Epithelial cell of esophagus (primary cell): ENCODE measurements at places on chromosomes 2 and 18.

- no peak for DNase-seq
Measured at GRCh38 chr2:171316755-171317337, 116.9 kb downstream of the METTL8 start.

GRCh38 chr2:118803012-118803411, 44.4 kb downstream of the EN1 start:
- no peak for DNase-seq

GRCh38 chr18:74544898-74545297, 10.6 kb downstream of the CNDP1 start:
- no peak for DNase-seq

- DNase-seq, result peak; percentile 66
Measured at GRCh38 chr2:33242845-33243244, 233.6 kb upstream of the RASGRP3 start.

DNA sequence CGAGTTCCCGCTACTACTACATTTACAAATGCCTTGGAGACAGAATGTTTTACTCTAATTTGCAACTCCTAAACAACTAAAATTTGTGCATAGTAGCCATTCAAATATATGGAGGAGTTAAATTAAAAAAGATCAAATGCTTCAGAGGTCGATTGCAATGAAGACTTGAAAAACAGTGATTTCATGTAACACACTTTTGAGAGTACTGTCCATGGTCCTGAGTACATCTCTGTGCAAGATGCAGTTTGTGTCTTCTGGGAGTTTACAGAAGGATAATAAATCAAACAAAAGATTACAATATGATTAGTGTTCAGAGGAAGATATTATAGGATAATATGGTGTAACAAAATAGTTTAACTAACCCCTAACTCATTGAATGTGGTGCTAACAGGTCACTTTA, 894.7 kb downstream of the TMEM182 start:
- peak; percentile 5 for DNase-seq

DNA sequence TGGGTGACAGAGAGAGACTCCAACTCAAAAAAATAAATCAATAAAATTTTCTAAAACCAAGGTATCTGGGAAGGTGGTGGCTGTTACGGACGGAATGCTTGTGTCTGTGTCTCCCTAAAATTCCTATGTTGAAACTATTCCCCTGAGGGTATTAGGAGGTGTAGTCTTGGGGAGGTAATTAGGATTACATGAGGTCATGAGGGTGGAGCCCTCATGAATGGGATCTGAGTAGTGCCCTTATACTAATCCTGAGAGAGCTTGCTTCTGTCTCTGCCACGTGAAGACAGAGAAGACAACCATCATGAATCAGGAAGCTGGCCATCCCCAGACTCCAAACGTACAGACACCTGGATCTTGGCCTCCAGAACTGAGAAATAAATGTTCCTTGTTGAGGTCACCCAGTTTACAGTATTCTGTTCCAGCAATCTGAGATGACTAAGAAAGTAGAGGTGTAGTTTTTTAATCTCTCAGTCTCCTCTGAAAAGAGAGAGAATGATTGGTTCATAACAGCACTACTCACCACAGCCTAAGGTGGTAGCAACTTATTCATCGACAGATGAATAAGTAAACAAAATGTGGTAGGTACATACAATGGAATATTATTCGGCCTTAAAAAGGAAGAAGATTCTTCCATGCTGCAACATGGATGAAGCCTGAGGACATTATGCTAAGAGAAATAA, 38.4 kb downstream of the TGFBRAP1 start:
- DNase-seq, result peak; percentile 75

- DNase-seq, result no peak
Measured at GRCh38 chr18:55593888-55594287, 5.9 kb upstream of the TCF4 start.

DNA sequence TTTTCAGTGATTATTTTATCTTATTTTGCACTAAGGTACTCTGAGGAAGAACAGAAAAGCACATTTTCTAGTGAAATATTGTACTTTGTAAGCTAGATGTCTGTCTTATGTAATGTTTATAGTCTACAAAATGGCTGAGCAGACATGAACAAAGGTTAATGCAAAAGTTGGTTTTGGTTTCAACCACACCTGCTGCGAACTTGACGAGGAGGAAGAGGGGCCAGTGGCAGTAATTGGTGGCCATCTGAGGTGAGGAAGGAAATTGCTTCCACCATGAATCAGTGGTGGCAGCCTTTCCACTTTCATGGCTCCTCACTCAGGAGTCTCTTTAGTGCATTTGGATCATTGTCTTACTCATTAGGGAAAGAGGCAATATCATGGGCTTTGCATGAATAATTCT, 894.2 kb downstream of the CNTNAP5 start:
- DNase-seq, result no peak

DNA sequence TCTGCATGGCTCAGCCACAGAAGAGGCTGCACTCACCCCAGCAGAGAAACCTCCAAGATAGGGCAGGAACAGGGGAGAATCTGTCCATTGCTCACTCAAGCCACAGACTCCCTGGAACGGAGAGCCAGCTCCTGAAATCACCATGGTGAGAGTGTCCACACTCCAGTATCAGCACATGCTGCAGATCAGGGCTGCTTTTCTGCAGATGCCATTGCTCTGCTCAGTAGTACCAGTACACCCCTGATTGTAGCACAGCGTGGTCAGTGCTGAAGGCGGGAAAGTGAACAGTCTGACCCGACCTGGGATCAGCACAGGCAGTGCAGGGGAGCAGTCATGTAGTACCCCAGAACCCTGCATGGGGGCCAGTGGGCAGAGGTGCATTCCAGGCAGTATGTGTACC, 73.9 kb downstream of the GYPC start:
- DNase-seq, result no peak

GRCh38 chr18:48781163-48781987, 169.4 kb downstream of the SMAD7 start:
- DNase-seq, result no peak

DNA sequence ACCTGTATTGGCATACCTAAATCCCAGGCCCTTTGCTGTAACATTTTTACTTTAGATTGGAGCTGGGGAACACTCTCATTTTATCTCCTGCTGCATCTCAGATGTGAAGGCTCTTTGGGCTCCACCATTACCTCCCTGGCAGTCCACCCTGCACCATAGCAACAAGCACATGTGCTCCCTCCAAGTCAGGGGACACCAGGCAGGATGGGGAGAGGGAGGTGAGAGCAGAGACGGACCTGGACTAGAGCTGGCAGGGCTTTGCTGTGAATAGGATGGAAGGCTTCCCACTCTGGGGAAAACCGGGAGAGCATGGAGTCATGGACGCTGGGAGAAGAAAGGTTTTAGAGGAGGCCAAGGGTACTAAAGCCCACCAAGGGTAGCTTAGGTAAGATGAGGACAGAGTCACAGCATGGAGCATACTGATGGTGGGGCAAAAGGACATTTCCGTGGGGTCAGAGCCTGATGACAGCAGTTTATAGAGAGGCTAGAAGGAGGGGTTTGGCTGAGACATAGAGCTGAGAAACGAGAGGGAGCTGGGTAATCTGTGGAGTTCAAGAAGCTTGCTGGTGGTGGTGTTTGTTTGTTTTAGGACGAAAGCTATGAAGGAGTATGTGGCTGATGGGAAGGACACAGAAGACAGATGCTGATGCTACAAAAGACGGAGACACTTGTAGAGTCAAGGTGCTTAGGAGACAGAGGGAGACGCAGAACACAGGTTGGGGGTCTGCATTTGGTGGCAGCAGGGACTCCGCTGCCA, 134.8 kb downstream of the COL6A3 start:
- DNase-seq, result no peak
